H1 (cell line): ENCODE measurements at places on chromosomes 2 and 18. TPM values are rescaled to one million over a fixed set of nuclear protein-coding genes. Genes with fewer than 3 reads are reported as not detected.

Gene LANCL1
- 46.4 and 48.7 TPM in 2 replicates for total RNA-seq

Gene SKA1
- total RNA-seq, result 18.9 and 22.9 TPM in 2 replicates

Gene TPO
- not detected in 2 replicates for total RNA-seq

Gene DPP4
- 3.1 and 3.3 TPM in 2 replicates for total RNA-seq

Gene ANO7
- total RNA-seq, result 6.5 and 6.9 TPM in 2 replicates

Gene RGPD3
- 0.17 TPM in 1 of 2 replicates, not detected in the other for total RNA-seq

Gene DSC3
- 3.3 and 3.7 TPM in 2 replicates for total RNA-seq

Gene CCDC74A
- total RNA-seq, result 14.9 and 18.1 TPM in 2 replicates

Gene GLI2
- total RNA-seq, result 46.9 and 49.8 TPM in 2 replicates

Gene BCL11A
- total RNA-seq, result 59.3 and 61.3 TPM in 2 replicates

Gene SP5
- 0.31 TPM in 1 of 2 replicates, not detected in the other for total RNA-seq

- no peak for DNase-seq
These were observed 80.4 kb downstream of the SH3RF3 start for GRCh38 chr2:109209412-109209811.

GRCh38 chr2:212814941-212815340 is 276.3 kb upstream of the ERBB4 start:
- DNase-seq, result no peak

- no peak for DNase-seq
These were observed 81.9 kb downstream of the MEP1B start for GRCh38 chr18:32271672-32272208.

GRCh38 chr18:70384181-70384790 is 95.4 kb downstream of the SOCS6 start:
- DNase-seq, result no peak

DNA sequence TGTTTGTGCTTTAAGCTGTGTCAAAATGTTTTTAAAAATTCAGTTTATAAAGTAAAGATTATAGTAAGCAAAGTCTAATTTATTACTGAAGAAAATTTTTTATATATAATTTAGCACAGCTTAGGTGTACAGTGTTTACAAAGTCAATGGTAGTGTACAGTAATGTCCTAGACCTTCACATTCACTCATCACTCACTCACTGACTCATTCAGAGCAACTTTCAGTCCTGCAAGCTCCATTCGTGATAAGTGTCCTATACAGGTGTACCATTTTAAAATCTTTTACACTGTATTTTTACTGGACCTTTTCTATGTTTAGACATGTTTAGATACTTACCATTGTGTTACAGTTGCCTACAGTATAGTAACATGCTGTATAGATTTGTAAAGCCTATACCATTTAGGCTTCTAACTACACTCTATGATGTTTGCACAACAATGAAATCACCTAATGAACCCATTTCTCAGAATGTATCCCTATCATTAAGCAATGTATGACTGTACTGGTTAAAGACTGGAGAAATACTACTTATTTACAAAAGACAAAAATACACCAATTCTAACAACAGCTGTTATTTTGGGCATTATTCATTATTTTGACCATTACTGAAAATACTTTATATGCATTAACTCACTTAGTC is 95.1 kb downstream of the STRN start:
- DNase-seq, result no peak

- no peak for DNase-seq
These were observed 38.1 kb upstream of the STAT1 start for GRCh38 chr2:191051825-191052778.

DNA sequence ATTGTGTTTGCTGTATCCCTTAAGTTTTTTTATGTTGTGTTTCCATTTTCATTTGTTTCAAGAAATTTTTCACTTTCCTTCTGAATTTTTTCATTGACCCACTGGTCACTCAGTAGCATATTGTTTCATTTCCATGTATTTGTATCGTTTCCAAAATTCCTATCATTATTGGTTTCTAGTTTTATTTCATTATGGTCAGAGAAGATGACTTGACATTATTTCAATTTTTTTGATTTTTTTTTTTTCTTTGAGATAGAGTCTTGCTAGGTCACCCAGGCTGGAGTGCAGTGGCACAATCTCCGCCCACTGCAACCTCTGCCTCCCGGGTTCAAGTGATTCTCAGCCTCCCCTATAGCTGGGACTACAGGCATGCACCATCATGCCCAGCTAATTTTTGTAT is 11.3 kb upstream of the CAB39 start:
- DNase-seq, result no peak

- DNase-seq, result no peak
These were observed 150.2 kb upstream of the DOK6 start for GRCh38 chr18:69250305-69251151.

DNA sequence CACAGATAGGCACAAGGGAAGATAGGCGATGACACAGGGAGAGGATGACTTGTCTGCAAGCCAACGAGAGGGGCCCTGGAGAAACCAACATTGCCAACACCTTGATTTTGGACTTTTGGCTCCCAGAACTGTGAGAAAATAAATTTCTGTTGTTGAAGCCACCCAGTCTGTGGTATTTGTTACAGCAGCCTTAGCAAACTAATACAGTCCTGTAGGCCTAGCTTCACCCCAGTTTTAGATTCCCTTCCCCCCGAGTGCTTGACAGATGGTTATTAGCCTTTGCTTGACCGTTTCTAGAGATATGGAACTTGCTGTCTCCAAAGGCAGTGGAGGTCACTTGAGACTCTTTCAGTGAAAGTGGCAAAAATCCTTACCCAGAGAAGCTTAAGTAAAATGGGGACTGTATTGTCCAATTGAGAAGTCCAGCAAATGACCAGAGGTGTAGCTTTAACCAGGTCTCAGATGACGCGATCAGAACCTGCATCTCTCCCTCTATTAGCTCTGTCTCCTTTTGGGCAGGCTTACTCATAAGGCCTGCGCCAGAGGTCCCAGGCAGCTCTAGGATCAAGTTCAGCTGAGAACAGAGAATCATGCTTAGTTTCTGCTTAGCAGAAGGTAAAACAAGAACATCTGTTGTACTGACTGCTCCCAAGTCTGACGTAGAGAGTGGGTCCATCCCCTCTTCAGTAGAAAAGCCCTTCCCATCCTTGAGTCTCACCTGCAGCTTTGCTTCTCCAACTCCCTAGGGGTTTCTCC is 50.4 kb downstream of the MFSD6 start:
- DNase-seq, result no peak

DNA sequence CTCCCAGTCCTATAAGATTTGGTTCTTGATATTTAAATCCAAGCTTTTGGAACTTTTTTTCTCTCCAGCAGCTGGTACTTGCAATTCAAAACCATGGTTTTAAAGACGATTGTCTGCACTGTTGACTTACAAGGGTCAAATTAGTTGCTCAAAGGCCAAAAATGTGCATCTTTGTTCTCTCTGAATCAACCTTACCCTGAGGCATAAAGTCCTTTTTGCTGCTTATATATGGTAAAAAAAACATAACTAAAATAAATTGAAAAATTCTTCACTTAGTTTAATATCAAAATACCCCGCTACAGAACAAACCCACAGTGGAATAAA is 592.7 kb downstream of the XIRP2 start:
- DNase-seq, result no peak

DNA sequence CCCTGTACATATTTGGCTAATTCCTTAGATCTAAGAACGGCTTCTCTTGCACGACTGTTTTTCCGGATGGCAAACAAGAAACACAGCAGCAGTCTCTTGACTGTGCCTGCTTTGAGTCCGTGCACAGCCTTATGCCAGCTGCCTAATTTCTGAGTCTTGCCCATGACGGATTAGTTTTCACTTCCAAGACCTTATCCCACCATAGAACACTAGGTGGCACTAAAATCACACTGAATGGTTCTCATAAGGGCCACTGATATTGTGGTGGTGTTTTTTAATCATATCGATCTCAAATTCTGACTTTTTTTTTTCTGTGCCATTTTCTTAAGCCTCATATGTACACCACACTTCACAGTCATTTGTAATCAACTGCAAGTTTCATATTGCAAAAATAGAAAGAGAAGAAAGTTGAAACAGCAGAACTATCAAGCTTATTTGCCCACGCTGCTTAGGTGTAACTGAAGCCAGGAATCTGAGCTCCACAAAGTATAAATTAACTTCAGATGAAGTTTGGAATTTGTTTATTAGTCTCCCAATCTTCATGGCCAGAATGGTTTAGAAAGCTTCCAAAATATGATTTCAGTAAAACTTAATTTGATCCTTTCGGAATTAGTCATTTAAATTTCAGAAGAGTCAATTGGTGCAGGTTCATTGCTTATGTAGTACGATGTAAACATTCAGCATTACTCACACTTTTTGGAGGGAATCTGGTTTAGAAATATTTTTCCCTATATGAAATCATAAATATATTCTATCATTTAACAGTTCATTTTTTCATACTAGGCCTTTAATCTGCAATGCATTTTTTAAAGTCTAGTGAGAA is 45.5 kb upstream of the SCN7A start:
- no peak for DNase-seq

DNA sequence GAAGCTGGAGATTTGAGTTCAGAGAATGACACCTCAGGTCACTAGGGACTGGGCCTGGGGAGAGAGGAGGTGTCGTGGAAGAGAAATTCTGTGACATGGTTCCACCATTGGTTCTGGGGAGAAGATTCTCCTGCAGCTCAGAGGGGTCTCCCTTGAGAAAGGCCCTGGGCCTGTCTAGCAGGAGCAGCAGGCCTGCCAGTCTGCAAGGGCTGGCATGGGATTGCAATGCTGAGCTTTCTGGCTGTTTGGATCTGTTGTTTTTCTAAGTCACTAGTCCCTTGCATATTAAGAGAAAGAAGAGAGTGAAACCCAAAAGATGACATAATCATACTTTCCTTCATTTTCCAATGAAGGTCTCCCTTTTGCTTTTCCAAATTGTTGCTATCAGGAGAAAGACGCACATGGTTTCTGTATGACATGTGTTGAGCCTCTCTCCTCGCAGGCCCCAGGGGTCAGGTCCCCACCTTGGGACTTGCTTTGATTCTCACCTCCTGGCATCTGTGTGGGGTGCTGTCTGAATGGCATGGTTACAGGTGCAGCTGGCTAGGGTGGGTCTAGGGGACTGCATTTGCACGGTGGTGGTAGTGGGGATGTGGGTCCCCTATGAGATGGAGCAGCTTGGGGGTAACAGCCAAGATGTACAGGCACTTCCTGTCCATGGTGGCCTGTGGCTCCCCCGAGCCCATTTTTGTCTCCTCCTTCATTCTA is 117.8 kb downstream of the GLI2 start:
- no peak for DNase-seq

DNA sequence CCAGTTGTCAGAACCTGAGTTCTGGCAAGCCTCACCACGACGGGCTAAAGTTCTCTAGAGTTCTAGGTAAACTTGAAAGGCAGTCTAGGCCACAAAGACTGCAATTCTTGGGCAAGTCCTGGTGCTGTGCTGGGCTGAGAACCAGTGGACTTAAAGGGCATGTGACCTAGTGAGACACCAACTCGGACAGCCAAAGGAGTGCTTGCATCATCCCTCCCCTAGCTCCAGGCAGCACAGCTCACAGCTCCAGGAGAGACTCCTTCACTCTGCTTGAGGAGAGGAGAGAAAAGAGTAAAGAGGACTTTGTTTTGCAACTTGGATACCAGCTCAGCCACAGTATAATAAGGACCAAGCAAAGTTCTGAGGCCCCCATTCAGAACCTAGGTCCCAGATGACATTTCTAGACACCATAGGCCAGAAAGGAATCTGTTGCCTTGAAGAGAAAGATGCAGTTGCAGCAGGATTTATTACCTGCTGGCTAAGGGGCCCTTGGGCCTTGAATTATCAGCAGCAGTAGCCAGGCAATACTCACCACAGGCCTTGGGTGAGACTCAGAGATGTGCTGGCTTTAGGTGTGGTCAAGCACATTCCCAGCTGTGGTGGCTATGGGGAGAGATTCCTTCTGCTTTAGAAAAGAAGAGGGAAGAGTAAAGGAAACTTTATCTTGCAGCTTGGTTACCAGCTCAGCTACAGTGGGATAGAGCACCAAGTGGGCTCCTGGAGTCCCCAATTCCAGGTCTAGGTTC is 51.8 kb downstream of the UPP2 start:
- DNase-seq, result no peak

- DNase-seq, result no peak
These were observed 343.9 kb upstream of the MMADHC start for GRCh38 chr2:149931486-149931885.

DNA sequence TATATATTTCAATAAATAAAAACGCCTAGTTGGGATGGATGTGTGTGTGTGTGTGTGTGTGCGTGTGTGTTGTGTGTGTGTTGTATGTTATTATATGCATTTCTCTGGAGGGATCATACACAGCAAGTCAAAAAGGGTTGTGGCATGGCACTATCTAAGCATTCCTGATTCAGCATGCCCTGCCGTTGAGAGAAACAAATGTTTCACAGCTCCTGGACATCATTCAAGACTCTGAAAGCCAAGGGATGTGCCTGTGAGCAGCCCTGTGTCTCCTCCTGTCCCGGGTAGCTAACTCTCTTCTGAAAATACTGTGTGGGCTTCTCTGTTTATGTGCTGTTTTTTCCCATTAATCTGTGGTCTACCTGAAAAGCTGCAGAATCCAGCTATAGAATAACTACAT is 197.9 kb upstream of the SETBP1 start:
- no peak for DNase-seq

DNA sequence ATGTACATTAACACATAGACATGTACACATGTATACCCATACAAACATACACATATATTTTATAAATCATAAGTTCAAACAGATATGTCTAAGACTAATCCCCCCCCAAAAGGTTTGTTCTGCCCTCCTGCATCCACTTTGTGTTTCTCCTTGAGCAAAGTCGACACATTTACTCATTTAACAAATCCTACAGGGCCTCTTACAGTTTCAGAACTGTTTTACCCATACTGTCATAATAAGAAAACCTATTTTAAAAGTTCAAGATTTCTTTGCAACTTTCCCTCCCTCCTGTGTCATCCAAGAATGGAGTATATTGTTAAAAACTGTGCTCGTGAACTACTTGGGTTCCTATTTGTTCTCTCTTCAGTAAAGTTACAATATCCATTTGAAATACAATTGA is 166.7 kb downstream of the L3MBTL4 start:
- DNase-seq, result no peak

DNA sequence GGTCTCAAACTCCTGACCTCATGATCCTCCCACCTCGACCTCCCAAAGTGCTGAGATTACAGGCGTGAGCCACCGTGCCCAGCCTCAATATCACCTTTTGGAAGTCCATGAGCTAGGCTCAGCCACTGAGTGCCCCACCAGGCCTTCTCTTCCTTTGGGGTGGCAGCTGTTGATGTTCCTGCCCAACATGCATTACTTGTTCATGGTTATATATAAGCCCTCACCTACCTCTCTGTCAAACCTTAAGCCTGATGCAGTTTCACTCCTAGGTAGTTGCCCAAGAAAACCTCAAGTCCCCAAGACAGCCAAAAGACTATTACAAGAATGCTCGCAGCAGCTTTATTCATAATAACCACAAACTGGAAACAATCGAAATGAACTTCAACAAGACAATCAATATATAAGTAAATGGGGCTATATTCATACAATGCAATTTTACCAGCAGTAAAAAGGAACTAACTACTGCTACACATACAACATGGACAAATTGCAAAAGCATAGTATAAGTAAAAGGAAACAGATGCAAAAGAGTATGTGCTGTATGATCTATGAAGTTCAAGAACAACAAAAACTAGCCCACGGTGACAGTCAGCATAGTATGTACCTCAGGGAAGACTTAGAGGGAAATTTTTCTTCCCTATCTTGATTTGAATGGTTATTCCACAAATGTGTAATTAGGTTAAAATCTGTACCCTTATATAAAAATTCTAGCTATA is 59.6 kb upstream of the REL start:
- DNase-seq, result no peak

- no peak for DNase-seq
These were observed 367.7 kb upstream of the NETO1 start for GRCh38 chr18:73235491-73235890.
